T-helper 2 cell treated with Interferon-gamma antibody and Interleukin-4, amounts not matched to agents 5 μg/mL and 100 μg/mL, for 36 hours (primary cell): ENCODE measurements at places on chromosomes 11 and 22.

- H3K27ac ChIP-seq = no peak overlapping the region
- no peaks in the 10 kb centered on the region for H3K27me3 ChIP-seq
These were observed 237.2 kb downstream of the LRRC4C start for GRCh38 chr11:41222236-41222635.

GRCh38 chr22:47697861-47698260 lies 935.4 kb downstream of the TBC1D22A start:
- DNase-seq = no peak
- H3K27ac ChIP-seq = no peak overlapping the region
- no peak overlapping the region for H3K4me3 ChIP-seq
- no peaks in the 10 kb centered on the region for H3K36me3 ChIP-seq

DNA sequence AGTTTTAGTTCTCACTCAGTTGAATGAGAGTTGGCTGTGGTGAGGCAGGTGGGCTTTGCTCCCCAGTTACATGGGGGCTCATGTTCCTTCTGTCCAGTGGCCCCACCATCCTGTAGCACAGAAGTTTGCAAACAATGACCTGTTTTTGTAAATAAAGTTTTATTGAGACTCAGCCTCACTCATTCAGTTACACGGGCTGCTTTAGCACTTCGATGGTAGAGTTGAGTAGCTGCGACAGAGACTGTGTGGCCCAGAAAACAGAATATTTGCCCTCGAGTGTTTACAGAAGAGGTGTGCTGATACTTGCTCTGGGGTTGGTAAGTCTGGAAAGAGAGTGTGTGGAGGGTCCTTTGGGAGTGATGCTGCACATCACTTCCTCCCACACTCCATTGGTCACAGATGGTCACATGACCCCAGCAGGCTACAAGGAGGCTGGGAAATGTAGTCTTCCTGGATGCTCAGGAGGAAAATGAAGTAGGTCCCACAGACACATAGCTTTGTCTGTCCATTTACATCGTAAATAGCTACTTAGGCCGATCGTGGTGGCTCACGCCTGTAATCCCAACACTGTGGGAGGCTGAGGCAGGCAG lies 34.6 kb downstream of the IFT27 start:
- H3K36me3 ChIP-seq = no peaks in the 10 kb centered on the region
- H3K27me3 ChIP-seq = peaks cover 6% of the 10 kb centered on the region
- H3K27ac ChIP-seq = no peak overlapping the region
- no peak overlapping the region for H3K4me3 ChIP-seq

DNA sequence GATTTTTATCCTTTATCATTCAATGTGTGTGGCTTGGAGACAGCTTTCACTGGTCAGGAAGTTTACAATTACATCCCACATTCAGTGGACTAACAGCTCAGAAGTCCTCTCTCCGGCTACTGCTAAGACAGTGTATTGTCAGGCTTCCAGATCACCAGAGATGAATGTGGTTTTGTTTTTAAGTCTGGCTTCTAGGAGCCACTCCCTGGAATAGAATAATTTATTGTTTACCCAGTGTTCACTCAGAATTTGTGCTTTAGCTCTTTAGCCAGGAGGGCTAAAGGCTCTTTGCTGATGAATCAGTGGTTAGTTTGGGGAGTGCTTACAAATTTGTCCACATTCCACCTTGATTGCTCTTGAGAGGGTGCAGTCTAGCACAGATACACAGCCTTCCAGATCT lies 26.5 kb downstream of the TRIM77 start:
- H3K36me3 ChIP-seq = no peaks in the 10 kb centered on the region
- no peaks in the 10 kb centered on the region for H3K4me1 ChIP-seq
- DNase-seq = no peak
- no peaks in the 10 kb centered on the region for H3K27me3 ChIP-seq

DNA sequence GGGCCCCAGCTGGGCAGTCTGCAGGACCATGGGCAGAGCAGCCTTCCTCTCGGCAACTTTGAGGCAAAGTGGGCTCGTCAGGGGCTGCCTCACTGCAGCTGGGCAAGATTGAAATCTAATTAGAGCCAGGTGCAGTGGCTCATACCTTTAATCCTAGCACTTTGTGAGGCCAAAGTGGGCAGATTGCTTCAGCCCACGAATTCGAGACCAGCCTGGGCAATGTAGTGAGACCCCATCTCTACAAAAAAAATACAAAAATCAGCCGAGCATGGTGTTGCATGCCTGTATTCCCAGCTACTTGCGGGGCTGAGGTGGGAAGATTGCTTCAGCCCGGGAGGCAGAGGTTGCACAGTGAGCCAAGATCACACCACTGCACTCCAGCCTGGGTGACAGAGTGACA lies 34.2 kb downstream of the ARHGAP8 start:
- no peaks in the 10 kb centered on the region for H3K36me3 ChIP-seq
- no peak overlapping the region for H3K27ac ChIP-seq
- no peak overlapping the region for H3K4me3 ChIP-seq
- DNase-seq = no peak
- no peaks in the 10 kb centered on the region for H3K4me1 ChIP-seq
- H3K27me3 ChIP-seq = no peaks in the 10 kb centered on the region

- no peaks in the 10 kb centered on the region for H3K36me3 ChIP-seq
- no peak overlapping the region for H3K27ac ChIP-seq
- DNase-seq = no peak
- no peaks in the 10 kb centered on the region for H3K4me1 ChIP-seq
- H3K4me3 ChIP-seq = no peak overlapping the region
These were observed 2048.3 kb upstream of the RAG2 start for GRCh38 chr11:38646382-38646781.

- H3K36me3 ChIP-seq = peaks cover 48% of the 10 kb centered on the region
- peak overlapping the region; percentile 57 for H3K4me3 ChIP-seq
- H3K27ac ChIP-seq = peak overlapping the region; percentile 75
- peak; percentile 46 for DNase-seq
- peaks cover 73% of the 10 kb centered on the region for H3K4me1 ChIP-seq
- no peaks in the 10 kb centered on the region for H3K27me3 ChIP-seq
These were observed 54.3 kb downstream of the SYTL2 start for GRCh38 chr11:85756401-85757200.

- H3K4me3 ChIP-seq = no peak overlapping the region
- H3K4me1 ChIP-seq = no peaks in the 10 kb centered on the region
- H3K27me3 ChIP-seq = no peaks in the 10 kb centered on the region
These were observed 95.1 kb upstream of the PLET1 start for GRCh38 chr11:112355726-112356125.

DNA sequence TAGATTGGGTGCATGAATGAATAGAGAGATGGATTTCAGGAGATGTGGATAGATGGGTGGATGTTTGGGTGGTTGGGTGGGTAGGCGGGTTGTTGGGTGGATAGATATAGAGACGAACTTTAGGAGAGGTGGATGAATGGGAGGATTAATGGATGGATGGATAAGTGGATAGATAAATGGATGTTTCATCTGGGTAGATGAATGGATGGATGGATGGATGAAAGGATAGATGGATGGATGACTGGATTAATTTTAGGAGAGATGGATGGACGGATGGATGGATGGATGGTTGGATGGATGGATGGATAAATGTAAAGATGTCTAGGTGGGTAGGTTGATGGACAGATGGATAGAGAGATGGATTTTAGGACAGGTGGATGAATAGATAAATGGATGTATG lies 511.3 kb downstream of the MIAT start:
- no peaks in the 10 kb centered on the region for H3K36me3 ChIP-seq
- H3K4me1 ChIP-seq = no peaks in the 10 kb centered on the region
- DNase-seq = no peak
- H3K27me3 ChIP-seq = no peaks in the 10 kb centered on the region
- no peak overlapping the region for H3K4me3 ChIP-seq

DNA sequence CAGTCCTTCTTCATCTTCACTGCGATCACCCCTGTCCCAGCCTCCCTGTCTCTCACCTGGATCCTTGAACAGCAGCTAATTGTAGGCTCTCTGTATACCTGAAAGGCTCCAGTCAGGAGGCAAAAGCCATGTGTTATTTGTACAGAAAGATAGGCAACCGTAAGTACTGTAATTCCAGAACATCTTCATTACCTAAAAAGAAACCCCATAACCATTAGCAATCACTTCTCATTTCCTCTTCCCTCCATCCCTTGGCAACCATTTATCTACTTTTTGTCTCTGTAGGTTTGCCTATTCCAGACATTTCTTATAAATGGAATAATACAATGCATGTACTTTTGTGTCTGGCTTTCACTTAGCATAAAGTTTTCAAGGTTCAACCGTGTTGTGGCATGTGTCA lies 17.8 kb downstream of the NAGA start:
- no peaks in the 10 kb centered on the region for H3K27me3 ChIP-seq
- no peak overlapping the region for H3K4me3 ChIP-seq
- no peak for DNase-seq

GRCh38 chr22:40678493-40679248 lies 613 bp upstream of the MCHR1 start:
- H3K4me3 ChIP-seq = no peak overlapping the region
- peaks cover 20% of the 10 kb centered on the region for H3K4me1 ChIP-seq
- peaks cover 20% of the 10 kb centered on the region for H3K27me3 ChIP-seq
- DNase-seq = no peak
- no peaks in the 10 kb centered on the region for H3K36me3 ChIP-seq
- no peak overlapping the region for H3K27ac ChIP-seq

- peaks cover 22% of the 10 kb centered on the region for H3K27me3 ChIP-seq
- peaks cover 7% of the 10 kb centered on the region for H3K4me1 ChIP-seq
- no peaks in the 10 kb centered on the region for H3K36me3 ChIP-seq
These were observed 1.9 kb downstream of the PIWIL3 start for GRCh38 chr22:24772493-24773220.

GRCh38 chr11:111426617-111427016 lies 47.5 kb upstream of the POU2AF1 start:
- no peak for DNase-seq
- H3K27ac ChIP-seq = no peak overlapping the region
- no peaks in the 10 kb centered on the region for H3K36me3 ChIP-seq
- H3K27me3 ChIP-seq = peaks cover 6% of the 10 kb centered on the region
- peaks cover 2% of the 10 kb centered on the region for H3K4me1 ChIP-seq

DNA sequence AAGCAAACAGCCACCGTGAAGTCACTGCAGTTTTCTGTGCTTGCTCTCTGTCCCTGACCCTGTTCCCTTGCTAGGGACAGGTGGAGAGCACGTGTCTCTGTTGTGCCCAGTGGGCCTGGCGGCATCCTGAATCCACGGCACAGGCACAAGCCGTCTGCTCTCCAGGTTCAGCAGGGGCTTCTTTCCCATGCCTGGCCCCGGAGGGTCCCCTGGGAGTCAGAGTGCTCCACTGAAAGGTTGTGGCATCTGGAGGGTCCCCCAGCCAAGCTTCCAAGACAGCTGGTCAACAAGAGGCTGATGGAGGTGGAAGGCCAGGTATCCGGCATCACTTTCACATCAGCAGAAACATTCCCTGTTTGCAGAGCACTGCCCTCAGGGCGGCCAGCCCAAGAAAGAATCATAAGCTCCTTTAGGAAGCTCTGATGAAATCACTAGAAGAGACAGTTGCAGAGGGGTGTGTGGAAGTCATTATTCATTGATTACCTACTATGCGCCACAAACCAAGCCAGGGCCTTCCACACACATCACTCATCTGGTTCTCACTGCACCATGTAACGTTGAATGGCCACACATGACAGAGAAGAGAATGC lies 346.4 kb upstream of the B3GAT1 start:
- no peak for DNase-seq
- H3K4me3 ChIP-seq = no peak overlapping the region
- H3K27ac ChIP-seq = no peak overlapping the region
- no peaks in the 10 kb centered on the region for H3K36me3 ChIP-seq
- H3K27me3 ChIP-seq = no peaks in the 10 kb centered on the region

GRCh38 chr11:12914400-12914912 lies 94.7 kb upstream of the RASSF10 start:
- no peak overlapping the region for H3K27ac ChIP-seq
- no peak for DNase-seq
- H3K27me3 ChIP-seq = peaks cover 10% of the 10 kb centered on the region
- H3K4me3 ChIP-seq = no peak overlapping the region
